Cortex of kidney (tissue), 1 donor: ENCODE measurements at places on chromosomes 12 and 14.

DNA sequence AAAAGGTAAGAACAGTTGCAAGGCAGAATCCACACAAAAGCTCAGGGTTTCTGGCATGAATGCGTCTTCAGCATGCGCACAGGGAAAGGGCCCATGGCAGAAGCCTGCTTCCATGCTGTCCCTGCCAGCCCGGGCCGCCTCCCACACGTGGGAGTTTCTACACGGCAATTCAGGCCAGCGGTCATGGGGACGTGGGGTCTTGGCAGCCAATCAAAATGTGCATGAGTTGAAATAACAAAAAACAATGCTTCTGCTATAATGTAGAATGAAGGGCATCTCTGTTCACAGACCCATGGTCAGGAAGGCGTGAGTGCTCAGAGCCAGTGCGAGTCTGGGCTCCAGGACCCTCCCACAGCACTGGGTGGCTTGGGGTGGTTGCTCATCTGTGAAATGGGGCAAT lies 28.6 kb downstream of the AMN start:
- no peak for DNase-seq

DNA sequence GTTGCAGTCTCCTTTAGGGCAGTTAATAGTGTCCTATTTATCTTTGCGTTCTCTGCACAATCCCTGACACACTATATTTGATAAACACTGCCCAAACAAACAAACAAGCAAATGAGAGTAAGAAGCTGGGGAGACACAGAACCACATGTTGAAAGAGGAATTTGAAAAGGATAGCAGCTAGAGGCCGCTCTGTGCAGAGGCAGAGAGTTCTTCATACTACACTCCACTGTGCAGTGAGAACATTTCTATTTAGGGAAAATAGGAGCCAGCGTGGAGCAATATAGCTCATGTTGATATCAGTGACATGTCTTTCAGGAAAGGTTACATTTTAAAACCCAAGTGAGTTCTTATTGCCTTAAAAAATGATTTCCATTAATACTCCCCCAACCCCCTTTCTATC lies 140.3 kb upstream of the SEL1L start:
- no peak for DNase-seq

GRCh38 chr12:75623631-75624154 lies 112.3 kb upstream of the KRR1 start:
- no peak for DNase-seq

- no peak for DNase-seq
These were observed 11.5 kb upstream of the KRT78 start for GRCh38 chr12:52860102-52860823.

DNA sequence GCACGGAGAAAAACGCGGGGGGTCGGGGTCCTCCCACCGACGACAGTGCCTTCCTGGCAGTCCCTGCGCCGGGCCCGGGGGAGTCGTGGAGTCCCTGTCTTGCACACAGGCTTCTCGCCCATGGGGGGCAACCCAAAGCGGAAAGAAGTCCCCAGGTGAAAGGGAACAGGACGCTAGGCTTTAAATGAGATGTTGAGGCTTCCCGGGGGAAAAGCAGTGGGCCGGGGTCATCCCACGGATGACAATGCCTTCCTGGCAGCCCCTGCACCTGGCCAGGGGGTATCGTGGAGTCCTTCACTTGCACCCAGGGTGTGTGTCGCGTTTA lies 162.9 kb upstream of the ALG10B start:
- no peak for DNase-seq

GRCh38 chr14:63782683-63783389 lies 55.0 kb upstream of the SGPP1 start:
- DNase-seq = no peak

- no peak for DNase-seq
These were observed 2.3 kb upstream of the GLIPR1 start for GRCh38 chr12:75478116-75478794.
